ENCODE measurements at places on chromosomes 2 and 18. TPM values are rescaled to one million over a fixed set of nuclear protein-coding genes. Genes with fewer than 3 reads are reported as not detected.

RIOK3 gene
- 76.6 TPM for total RNA-seq

ACVR1C gene
- total RNA-seq: 5.7 TPM

FAM237A gene
- total RNA-seq: not detected

SPATA3 gene
- total RNA-seq: not detected

DNA sequence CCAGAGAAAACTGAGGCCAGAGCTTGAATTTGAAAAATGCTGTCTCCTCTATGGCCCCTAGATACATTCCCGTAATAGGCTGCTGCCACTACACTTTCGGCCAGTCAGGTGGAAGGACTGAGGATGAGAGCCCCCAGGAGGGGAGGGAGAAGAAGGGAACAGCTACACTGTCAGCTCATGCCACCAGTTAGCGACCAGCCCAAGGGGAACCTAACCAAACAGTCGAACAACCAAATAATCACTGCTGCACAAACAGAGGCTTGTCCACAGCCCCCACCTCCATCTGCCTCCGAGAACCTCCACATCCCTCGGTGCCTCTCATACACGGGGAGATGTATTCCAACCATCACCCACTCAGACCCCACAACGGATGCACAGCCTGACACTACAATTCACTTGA lies 7.3 kb downstream of the ZNF516 start:
- no peaks in the 10 kb centered on the region for H3K36me3 ChIP-seq
- H3K27ac ChIP-seq: no peak overlapping the region
- no peak for DNase-seq

GRCh38 chr2:237618449-237618848 lies 8.9 kb upstream of the LRRFIP1 start:
- no peaks in the 10 kb centered on the region for H3K36me3 ChIP-seq
- H3K4me3 ChIP-seq: no peak overlapping the region
- no peaks in the 10 kb centered on the region for H3K4me1 ChIP-seq
- H3K27me3 ChIP-seq: no peaks in the 10 kb centered on the region
- DNase-seq: no peak

DNA sequence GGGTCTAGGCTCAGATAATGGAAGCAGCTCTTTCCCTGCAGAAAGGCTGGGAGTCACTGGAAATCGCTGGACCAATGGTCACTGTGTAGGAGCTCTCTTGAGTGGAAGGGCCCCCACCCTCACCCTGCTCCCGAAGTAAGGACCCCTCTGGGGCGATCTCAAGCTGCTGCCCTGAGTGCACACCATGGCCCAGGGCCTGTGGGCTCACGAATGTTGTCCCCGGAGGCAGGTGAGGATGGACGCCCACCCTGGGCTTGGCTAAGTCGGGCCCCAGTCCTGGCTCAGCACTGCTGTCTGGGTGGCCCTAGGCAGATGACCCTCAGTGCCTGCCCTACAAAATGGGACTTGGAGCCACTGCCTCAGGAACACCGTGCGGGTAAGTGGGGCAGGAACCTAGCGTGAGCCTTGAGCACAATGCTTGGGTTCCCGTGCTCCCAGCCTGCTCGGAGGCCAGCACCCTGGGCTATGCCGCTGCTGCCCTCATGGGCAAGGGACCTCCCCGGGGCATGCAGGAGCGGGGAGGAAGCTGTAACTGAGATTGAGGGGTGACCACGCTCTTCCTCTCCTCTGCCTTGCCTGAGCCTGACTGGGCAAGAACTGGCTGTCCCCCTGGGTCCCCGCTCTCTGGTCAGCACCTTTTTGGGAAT lies 3.7 kb downstream of the D2HGDH start:
- H3K36me3 ChIP-seq: no peaks in the 10 kb centered on the region
- H3K4me3 ChIP-seq: no peak overlapping the region
- no peak for DNase-seq
- H3K4me1 ChIP-seq: peaks cover 6% of the 10 kb centered on the region
- no peak overlapping the region for H3K27ac ChIP-seq
- H3K27me3 ChIP-seq: no peaks in the 10 kb centered on the region

DNA sequence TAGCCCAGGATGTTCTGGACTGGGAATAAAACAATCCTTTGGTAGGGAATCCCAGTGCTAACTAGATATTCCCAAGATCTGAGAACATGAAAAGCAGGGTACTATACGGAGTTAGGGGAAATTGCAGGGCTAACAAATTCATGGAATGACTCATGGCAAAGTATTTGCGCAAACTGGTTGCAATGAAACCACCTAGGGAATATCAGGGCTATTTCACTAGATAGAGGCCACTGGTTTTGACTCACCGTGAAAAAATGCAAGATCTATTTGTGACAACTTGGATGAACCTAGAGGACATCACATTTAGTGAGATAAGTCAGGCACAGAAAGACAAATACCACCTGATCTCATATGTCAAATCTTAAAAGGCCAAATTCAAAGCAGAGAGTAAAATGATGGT lies 233.3 kb downstream of the MBD2 start:
- DNase-seq: no peak
- H3K4me3 ChIP-seq: no peak overlapping the region
- no peaks in the 10 kb centered on the region for H3K4me1 ChIP-seq
- no peaks in the 10 kb centered on the region for H3K36me3 ChIP-seq

DNA sequence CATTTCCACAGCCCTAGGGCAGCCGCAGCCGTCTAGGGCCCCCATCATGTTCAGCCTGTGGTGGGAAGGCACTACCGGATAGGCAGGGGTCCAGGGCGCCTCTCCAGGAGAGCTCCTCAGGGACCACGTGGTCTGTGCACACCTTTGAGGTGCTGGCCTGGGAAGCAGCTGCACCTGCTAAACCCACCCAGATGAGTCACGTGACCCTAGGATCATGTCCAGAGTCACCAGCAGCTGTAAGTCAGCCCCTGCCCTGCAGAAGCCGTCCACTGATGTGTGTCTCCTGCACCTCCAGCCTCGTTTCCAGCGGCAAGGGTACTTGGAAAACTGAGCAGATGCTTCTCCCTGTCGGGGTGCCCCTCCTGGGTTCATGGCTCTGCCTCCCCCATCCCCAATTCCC lies 682.6 kb upstream of the SALL3 start:
- no peak for DNase-seq
- no peak overlapping the region for H3K27ac ChIP-seq

- H3K4me1 ChIP-seq: no peaks in the 10 kb centered on the region
- no peak overlapping the region for H3K27ac ChIP-seq
- no peaks in the 10 kb centered on the region for H3K27me3 ChIP-seq
- DNase-seq: no peak
- H3K36me3 ChIP-seq: no peaks in the 10 kb centered on the region
Observed at GRCh38 chr2:142596334-142597088, 281.0 kb upstream of the KYNU start.

DNA sequence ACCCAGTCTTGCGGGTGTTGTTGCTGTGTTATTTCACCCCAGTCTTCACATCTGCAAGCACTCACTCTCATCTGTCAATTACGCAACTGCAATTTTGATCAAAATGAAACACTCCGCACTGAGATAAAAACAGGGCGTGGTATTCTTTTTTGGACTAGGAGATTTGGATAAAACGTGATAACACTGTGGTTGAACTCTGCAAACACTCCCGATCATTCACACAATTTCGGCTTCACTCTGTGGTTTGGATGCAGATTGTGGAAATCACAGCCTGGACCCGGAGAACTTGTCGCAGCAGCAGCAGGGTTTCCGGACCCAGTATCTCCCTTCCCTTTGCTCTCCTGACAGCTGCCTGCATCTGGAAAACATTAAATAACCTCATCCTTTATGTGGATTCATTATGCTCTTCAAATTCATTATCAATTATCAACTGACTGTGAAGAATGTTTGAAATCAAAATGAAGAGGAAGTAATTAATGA lies 49.4 kb upstream of the APCDD1 start:
- no peaks in the 10 kb centered on the region for H3K36me3 ChIP-seq
- no peak overlapping the region for H3K4me3 ChIP-seq
- H3K4me1 ChIP-seq: no peaks in the 10 kb centered on the region
- no peaks in the 10 kb centered on the region for H3K27me3 ChIP-seq
- DNase-seq: no peak

- no peak overlapping the region for H3K27ac ChIP-seq
- DNase-seq: no peak
- H3K36me3 ChIP-seq: no peaks in the 10 kb centered on the region
- no peaks in the 10 kb centered on the region for H3K4me1 ChIP-seq
- H3K4me3 ChIP-seq: no peak overlapping the region
Observed at GRCh38 chr2:62604336-62604735, 98.3 kb upstream of the TMEM17 start.

- no peaks in the 10 kb centered on the region for H3K27me3 ChIP-seq
- no peak overlapping the region for H3K27ac ChIP-seq
- H3K4me3 ChIP-seq: no peak overlapping the region
- H3K36me3 ChIP-seq: no peaks in the 10 kb centered on the region
- no peaks in the 10 kb centered on the region for H3K4me1 ChIP-seq
Observed at GRCh38 chr2:109649736-109650695, 35.9 kb downstream of the SOWAHC start.

DNA sequence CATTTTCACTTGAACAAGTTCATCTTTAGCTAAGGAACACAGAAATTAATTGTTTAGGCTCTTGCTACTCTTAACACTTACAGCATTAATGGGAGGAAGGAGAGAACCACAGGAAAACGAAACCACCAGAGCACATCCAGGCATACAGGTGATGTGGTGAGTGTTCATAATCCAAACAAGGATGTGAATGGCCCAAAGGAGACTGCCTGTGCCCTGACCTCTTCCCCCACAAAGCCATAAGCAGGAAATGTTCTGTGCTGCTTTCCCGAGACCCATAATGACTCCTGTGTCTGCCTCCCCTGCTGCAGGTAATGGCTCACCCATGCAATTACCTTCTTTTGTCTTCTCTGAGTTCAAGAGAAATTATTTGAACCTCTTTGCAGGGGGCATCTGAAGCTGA lies 295.9 kb upstream of the LINC00305 start:
- H3K27ac ChIP-seq: no peak overlapping the region
- no peaks in the 10 kb centered on the region for H3K36me3 ChIP-seq
- H3K27me3 ChIP-seq: no peaks in the 10 kb centered on the region
- H3K4me3 ChIP-seq: no peak overlapping the region
